Stimulated activated CD8-positive, alpha-beta memory T cell treated with anti-CD3 and anti-CD28 coated beads, Interleukin-7, amount 100 ng/mL, for 24 hours (primary cell): ENCODE measurements at places on chromosomes 1 and 21.

- DNase-seq, result no peak
These were observed 74.6 kb downstream of the SLC45A1 start for GRCh38 chr1:8392522-8392921.

DNA sequence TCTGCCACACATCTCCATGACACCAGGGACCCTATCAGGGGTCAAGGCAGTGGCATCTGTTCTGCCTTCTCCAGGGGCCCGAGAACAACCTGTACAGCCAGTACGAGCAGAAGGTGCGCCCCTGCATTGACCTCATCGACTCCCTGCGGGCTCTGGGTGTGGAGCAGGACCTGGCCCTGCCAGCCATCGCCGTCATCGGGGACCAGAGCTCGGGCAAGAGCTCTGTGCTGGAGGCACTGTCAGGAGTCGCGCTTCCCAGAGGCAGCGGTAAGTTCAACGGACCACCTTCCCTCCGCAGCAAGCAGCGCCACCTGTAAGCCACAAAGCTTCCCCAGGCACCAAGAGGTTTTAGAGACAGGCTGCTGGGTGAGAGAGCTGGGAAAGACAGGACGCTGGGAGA, 15.9 kb downstream of the MX2 start:
- no peak for DNase-seq

DNA sequence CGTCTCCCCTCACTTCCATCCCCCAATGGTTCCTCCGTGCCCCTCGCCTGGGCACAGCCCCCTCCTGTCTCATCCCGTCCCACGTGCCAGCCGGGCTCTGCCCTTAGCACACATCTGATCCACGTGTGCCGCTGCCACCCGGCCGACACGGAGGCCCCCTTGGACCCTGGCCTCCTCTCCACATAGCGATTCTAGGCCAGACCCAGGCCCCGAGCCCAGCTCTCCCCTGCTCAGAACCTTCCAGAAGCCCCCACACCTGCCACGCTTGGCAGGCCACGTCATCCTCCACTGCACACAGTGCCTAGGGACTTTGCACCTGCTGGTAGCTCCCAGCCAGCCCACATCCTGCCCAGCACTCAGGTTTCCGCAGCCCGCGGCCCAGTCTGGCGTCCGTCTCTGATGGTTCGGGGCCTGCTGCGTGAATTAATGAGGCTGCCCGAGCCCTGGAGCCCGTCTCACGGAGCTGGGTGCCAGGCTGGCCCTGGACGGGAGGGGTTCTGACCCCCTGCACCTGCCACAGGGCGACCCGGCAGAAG, 20.1 kb downstream of the PLCH2 start:
- DNase-seq, result no peak

GRCh38 chr1:95406279-95406678, 172.3 kb downstream of the RWDD3 start:
- DNase-seq, result no peak

DNA sequence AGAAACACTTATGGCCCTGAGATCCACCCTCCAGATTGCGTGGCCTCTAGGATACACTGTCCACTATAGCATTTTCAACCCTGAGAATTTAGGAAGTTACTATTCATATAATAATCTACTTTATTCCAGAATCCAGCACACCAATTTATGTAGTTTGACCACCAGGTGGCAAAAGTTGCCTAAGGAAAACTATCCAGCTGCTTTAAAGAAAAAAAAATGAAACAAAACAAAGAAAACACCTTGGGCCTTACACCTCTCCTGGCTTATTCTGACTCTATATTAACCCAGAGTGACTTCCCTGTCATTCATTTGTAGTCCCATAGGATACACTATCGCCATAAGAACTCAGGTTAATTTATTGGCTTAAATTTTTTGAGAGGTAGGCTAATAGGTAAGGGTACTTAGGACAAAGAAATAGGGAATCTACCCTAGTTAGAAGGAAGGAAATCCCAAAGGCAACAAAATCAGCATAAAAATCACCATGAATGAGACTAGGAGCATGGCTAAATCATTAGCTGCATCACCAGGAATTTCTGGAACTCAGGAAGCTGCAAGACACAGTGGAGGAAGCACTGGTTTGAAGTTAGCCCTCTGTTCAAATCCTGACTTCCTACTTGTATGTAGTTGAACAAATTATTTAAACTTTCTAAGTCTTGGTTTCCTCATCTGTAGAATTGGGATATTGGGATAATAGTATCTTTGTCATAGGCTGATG, 107.5 kb downstream of the SPAG17 start:
- DNase-seq, result no peak

DNA sequence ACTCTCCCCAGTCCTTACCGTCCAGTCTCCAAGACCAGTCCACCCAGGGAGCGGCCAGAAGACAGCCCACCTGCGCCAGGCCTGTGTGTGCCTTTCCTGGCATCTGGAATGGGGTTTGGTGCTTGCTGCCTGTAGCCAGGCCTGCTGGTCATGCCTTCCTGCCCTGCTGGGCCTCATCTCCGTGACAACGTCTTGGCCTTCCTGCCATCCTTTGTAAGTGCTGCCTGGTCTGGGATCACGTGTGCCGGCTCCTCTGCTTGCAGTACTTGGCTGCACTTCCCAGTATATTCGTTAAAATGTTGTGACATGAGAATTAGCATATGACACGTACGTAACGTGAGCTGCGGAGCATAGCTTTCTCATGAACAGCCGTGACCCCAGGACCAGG, 145.3 kb upstream of the COL6A1 start:
- no peak for DNase-seq

DNA sequence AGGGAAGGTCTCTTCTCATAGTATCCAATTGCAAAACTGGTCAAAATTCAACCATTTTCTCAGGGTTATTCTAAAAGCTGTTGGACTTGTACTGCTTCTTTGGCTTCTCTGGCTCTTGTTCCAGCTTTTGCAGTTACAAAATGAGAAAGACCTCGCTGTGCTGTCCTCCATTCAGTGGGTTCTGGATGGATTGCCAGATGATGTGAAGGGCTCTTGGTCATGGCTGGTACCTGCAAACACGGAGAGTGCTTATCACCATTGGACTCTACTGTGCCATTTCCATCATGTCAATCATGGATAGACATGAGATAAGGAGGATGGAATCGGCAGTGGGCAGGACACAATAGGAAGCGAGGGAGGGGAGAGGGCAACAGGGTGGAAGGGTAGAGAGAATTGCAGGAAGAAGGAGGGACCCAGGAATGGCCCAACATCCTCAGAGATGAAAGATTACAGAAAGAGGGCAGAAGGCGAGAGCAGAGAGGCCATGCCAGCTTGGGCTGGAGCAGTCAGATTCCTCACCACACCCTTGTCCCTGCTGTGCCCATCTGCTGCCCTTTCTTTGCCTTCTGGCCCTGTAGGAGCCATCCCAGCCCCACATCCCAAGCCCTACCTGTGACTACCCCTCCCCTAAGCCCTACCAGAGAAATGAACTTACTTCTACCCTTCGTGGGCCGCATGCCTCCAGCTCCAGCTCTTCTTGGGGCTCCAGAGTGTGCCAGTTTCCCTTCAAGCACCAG, 70.3 kb downstream of the HIVEP3 start:
- no peak for DNase-seq

- no peak for DNase-seq
These were observed 69.5 kb downstream of the PIK3CD start for GRCh38 chr1:9720785-9721605.

DNA sequence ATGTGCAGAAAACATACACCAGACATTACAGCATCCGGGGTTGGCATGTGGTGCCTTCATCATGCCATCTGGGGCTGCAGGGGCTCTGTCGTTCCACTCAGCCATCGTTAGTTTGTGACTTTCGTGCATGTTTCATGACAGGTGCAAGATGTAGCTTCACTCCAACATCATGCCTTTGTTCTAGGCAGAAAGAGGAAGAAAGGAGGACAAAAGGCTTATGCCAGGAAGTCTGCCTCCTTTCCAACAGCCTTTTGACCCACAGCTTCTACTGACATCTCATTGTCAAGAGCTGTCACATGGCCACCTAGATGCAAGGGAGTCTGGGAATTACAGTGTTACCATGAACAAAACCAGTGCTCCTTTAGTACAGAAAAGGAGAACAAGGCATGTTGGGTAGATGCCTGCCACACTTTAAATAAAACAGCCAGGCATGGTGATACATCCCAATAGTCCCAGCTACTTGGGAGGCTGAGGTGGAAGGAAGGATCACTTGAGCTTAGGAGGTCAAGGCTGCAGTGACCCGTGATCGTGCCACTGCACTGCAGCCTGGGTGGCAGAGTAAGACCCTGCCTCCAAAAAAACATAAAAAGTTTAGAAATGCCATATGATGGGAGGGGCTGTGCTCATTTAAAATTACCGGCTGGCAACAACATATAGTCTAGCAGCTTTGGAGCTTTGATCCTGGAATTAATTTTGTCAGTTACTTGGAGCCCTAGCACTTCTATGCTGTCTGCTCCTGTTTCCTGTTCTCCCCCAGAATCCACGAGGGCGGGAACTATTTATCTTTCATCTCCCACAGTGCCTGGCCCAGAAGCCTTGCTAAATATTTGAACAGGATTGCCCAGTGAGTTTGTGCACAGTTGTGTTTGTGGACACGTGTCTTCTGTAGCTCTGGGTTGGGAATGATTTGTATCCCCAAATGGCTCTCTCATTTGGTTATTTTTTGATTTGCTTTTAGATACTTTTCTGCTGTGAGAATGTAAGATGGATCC, 7.4 kb downstream of the DOP1B start:
- DNase-seq, result no peak

DNA sequence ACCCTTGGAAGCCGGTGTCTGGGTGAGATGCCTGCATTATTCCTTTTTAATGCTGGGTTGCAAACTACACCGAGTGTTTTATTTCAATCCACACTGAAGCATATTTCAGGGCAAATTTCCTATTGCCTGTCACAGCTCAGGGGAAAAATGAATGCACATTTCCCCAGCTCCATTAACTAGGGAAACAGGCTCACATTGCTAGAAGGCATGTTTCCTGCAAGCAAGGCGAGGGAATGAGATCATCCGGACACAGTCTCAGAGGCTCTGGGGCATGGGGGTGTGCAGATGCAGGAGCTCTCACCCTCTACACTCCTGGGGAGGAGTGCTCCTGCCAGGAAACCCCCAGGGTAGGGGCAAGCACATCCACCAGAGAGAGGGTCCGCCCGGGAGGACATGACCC, 24.6 kb downstream of the SYT2 start:
- DNase-seq, result no peak

DNA sequence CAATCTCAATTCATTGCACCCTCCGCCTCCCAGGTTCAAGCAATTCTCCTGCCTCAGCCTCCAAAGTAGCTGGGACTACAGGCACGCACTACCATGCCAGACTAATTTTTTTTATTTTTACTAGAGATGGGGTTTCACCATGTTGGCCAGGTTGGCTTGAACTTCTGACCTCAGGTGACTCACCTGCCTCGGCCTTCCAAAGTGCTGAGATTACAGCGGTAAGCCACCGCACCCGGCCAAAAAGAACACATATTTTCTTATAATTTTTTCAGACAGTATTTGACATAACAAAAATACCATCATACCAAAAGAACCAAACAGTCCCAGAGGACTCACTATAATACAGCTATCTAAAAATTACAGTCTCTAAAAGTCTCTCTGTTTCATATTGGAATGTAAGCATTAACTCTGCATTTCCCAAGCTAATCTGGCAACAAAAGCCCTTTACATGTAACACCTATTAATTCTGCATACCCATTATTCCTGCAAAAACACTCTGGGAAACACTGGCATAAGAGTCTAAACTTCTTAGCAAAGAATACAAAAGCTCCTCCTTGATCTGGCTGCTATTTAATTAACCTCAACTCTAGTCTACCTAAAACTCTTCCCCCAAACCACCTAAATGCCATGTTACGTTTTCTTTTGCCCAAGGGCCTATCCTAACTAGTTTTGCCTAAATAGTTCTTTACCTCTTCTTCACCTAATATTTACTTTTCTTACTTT, 26.9 kb downstream of the WDR26 start:
- no peak for DNase-seq

- no peak for DNase-seq
These were observed 156.5 kb downstream of the HLX start for GRCh38 chr1:221035662-221036153.

DNA sequence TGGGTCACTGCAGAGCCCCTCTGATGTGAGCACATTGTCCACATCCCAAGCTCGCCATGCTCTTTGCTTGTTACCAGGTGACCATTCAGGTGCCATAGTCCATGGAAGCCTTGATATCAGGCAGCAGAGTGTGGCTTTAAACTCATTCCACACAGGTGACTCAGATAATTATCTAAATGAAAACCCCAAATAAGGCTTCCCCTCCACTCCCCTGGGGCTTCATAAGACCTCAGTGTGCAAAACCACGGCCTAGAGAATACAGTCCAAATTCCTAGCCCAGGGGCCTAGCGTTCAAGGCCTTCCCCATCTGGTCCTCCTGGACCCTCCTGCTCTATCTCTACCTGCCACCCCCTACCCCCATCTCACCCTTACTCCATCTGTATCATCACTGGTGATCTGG, 97.1 kb downstream of the ARHGEF10L start:
- no peak for DNase-seq

DNA sequence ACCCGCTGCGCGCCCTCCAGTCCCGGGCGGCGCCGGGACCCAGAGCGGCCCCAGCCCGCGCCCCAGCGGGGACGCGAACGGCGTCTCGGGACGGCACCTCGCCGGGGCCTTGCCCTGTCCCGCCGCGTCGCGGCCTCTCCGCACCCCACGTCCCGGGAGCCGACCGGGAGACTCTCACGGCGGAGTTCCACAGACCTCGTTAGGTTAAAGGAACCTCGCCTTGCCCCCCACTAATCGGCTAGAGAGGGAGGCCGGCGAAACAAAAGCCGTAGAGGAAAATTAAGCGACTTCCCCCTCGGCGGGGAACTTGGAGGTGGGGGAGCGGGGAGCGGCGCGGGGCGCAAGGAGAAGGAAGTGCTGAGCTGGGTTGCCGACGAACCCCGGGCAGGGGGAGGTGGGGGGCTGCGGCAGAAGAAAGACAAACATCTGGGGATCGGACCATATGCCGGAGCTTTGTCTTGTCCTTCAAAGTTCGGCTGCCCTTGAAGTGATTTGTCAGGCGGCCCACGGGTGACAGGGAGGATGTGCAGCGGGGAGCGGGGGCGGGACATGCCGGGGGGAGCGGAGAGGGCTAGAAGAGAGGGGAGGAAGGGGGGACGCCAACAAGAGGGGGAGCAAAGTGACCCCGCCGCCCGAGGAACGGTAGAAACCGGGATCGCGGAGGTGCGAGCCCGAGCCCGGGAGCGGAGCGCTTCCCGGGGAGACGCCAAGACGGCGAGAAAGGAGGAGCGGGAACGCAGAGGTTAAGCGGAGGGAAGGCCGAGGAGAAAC, 120.0 kb upstream of the RRP15 start:
- DNase-seq, result no peak

GRCh38 chr1:37477198-37477931, 3.0 kb downstream of the ZC3H12A start:
- DNase-seq, result peak; percentile 62

- no peak for DNase-seq
These were observed 70.8 kb downstream of the DTL start for GRCh38 chr1:212106286-212106792.

DNA sequence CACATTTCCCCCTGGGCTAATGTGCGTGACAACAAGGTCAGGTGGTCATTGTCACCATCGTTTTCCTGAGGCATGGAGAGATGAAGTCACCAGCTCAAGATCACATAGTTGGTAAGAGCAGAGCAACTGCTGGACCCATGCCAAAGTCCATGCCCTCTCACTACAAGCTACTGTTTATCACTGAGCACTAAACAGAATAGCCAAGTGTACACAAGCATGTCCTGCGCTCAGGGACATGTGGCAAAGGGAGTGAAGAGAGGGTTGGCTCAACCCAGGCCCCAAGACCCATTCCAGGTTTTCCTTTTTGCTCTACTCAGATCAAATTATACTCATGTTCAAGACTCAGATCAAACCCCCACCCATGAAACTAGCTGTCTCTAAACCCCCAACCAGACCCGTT, 20.8 kb downstream of the LRRC52 start:
- no peak for DNase-seq

- no peak for DNase-seq
These were observed 231.2 kb downstream of the DSCAM start for GRCh38 chr21:40615505-40616376.
